ENCODE measurements at places on chromosomes 5 and 9. TPM values are rescaled to one million over a fixed set of nuclear protein-coding genes. Genes with fewer than 3 reads are reported as not detected.

The FBP2 gene
- total RNA-seq, result not detected

The PTTG1 gene
- 12.7 TPM for total RNA-seq

- no peak for DNase-seq
Measured at GRCh38 chr9:99868845-99869244, 37.6 kb upstream of the STX17 start.

DNA sequence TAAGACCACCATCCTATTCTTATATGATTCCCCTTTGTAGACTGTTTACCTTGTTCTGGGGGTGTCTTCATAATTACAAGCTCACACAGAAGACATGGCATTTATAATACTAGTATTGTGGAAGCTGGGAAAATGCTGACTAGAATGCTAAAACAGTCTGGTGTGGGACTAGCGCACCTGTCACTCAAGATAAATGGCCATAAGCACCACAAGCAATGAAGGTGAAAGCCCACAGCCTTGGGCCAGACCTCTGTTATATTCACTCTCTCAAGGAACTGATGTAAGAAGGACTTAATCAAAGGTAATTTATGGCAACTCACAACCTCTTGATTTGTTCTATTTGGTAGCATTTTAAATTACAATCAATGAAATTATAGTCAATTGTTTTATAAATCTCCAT, 721.5 kb downstream of the SEMA5A start:
- no peak for DNase-seq

GRCh38 chr9:114909661-114910060, 20.7 kb downstream of the TNFSF8 start:
- no peak for DNase-seq
